Kidney (tissue), 22 donors: ENCODE measurements at places on chromosomes 7 and 10.

GRCh38 chr7:3188946-3189345, 112.1 kb upstream of the SDK1 start:
- no peaks in the 10 kb centered on the region for H3K27me3 ChIP-seq
- H3K36me3 ChIP-seq, result no peaks in the 10 kb centered on the region
- H3K4me3 ChIP-seq, result no peak overlapping the region
- no peak for DNase-seq

GRCh38 chr7:130009848-130010688, 41.1 kb downstream of the ZC3HC1 start:
- H3K4me3 ChIP-seq, result no peak overlapping the region
- no peak for DNase-seq
- peak overlapping the region; percentile 28 for H3K27ac ChIP-seq
- H3K27me3 ChIP-seq, result no peaks in the 10 kb centered on the region
- no peaks in the 10 kb centered on the region for H3K36me3 ChIP-seq
- H3K4me1 ChIP-seq, result no peaks in the 10 kb centered on the region

- DNase-seq, result no peak
- no peaks in the 10 kb centered on the region for H3K4me1 ChIP-seq
- no peaks in the 10 kb centered on the region for H3K36me3 ChIP-seq
- no peaks in the 10 kb centered on the region for H3K27me3 ChIP-seq
- H3K4me3 ChIP-seq, result no peak overlapping the region
Observed at GRCh38 chr10:42776681-42777080, 5.9 kb upstream of the BMS1 start.

DNA sequence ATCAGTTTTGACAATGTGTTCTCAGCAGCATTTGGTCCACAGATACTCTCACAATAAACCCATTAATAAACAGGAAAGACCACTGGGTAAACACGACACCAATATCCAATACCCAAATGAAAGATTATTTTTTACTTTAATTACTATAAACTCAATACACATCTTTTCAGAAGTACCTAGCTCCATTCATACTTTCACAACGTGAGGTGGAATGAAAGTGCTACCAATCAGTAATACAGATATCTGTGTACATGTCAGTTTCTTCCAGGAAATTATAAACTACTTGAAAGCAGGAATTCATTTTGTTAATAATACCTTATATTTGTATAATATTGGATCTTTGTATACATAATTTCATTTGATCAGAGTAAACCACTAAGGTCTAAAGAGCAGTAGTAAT, 11.9 kb downstream of the CDK6 start:
- no peak overlapping the region for H3K27ac ChIP-seq
- no peak for DNase-seq
- H3K27me3 ChIP-seq, result no peaks in the 10 kb centered on the region

DNA sequence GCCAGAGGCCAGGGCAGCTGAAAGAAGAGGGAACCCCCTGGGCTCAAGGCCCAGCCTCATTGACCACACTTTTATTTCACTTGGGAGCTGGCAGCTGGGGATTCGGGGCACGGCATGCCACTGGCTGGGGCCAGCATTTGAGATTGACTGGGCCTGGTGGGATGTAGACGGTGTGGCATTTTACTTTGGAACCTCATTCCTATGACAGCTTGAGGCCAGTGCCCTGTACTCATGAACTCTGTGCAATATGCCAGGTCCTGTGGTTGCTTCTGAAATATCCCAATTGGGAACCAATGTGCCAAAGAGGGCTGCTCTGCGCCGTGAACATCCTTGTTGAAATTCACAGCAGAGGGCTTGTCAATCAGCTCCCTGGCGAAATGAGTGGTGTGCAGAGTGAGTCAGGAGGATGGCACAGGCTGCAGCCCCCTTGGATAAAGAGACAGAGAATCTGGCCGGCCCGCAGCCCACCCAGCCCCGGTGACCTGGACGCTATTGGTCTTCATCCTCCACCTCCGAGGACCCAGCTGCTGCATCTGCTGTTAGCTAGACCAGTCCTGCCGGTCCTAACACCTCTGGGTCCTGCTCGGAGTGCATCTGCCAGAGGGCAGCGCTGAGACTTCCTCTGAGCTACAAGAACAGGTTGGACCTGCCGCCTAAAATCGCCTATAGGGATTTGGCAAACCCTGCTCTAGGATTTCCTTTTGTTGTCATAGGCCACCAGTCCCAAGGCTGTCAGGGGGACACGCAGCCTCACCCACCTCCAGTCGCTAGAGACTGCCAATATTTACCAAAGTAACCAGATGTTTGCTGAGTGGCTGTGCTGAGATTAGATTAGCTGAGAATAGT, 58.0 kb downstream of the PRKAG2 start:
- peaks cover 10% of the 10 kb centered on the region for H3K4me1 ChIP-seq
- H3K27ac ChIP-seq, result no peak overlapping the region
- H3K27me3 ChIP-seq, result no peaks in the 10 kb centered on the region
- H3K4me3 ChIP-seq, result no peak overlapping the region
- no peaks in the 10 kb centered on the region for H3K36me3 ChIP-seq

DNA sequence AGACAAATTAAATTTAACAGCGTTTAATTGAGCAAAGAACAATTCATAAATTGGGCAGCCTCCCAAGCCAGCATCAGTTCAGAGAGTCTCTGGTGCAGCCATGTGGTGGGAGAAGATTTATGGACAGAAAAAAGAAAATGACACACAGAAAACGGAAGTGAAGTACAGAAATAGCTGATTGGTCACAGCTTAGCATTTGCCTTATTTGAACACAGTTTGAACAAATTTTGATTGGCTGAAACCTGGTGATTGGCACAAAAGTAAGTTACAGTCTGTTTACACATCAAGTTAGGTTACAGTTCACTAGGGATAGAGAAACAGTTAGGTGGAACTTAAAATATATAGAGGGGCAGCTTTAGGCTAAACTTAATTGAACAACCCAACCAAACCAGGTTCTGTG, 720.1 kb downstream of the TYW1 start:
- no peak overlapping the region for H3K4me3 ChIP-seq
- DNase-seq, result no peak
- H3K4me1 ChIP-seq, result no peaks in the 10 kb centered on the region
- H3K27me3 ChIP-seq, result no peaks in the 10 kb centered on the region

GRCh38 chr7:73909051-73909941, 48.3 kb downstream of the TMEM270 start:
- DNase-seq, result peak; percentile 65
- no peaks in the 10 kb centered on the region for H3K4me1 ChIP-seq
- H3K4me3 ChIP-seq, result no peak overlapping the region
- H3K27ac ChIP-seq, result no peak overlapping the region
- no peaks in the 10 kb centered on the region for H3K36me3 ChIP-seq
- no peaks in the 10 kb centered on the region for H3K27me3 ChIP-seq

DNA sequence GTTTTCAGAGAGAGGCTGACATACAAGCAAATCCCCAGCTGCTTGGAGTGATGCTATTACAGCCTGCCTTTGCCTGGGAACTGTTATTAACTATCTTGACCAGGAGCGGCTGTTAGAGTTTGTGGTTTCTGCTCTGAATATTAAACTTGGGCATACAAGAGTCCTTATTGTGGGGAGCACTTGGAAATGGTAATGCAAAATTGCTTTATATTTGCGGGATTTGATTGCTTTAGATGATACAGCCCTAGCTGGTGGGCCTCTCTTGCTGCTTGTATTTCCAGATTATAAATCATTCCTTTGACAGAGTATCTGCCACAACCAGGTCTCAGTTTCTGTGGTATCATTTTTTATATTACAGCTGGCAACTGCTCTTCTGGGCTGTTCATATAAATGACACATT, 101.9 kb upstream of the FAM204A start:
- H3K27ac ChIP-seq, result no peak overlapping the region
- H3K4me1 ChIP-seq, result no peaks in the 10 kb centered on the region
- H3K4me3 ChIP-seq, result no peak overlapping the region
- H3K27me3 ChIP-seq, result no peaks in the 10 kb centered on the region
